NCI-H1694 treated with DMSO at 0.1 percent for 48 hours (cell line): ENCODE measurements at places on chromosomes 5 and 9.
A peak's percentile ranks its signal among the peaks of the same experiment; 100 is the strongest.

GRCh38 chr5:145912019-145912418 lies 24.4 kb upstream of the SH3RF2 start:
- no peak for DNase-seq

DNA sequence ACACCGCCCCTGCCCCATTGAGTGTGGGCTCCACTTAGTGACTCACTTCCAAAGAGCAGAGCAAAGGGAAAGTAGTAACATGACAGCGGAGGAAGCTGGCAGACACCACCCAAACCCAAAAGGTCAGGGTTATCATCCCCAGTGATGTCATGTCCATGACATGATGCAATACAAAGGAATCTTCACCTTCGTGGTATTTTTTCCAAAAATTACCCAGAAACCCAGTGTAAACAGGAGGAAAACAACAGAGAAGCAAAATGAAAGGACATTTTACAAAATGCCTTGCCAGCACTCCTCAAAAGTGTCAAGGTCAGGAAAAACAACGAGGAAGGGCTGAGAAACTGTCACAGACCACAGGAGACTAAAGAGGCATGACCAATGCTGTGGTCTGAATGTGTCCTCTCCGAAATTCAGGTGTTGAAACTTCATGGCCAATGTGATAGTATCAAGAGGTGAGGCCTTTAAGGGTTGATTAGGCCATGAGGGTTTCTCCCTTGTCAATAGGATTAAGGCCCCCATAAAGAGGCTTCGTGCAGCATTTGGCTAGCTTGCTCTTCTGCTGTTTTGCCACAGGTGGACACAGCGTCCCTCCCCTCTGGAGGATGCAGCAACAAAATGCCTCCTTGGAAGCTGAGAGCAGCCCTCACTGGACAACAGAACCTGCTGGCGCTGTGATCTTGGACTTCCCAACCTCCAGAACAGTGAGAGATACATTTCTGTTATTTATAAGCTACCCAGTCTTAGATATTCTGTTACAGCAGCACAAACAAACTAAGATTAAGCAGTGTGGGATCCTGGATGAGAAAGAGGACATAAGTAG lies 30.5 kb upstream of the MED10 start:
- no peak for DNase-seq

DNA sequence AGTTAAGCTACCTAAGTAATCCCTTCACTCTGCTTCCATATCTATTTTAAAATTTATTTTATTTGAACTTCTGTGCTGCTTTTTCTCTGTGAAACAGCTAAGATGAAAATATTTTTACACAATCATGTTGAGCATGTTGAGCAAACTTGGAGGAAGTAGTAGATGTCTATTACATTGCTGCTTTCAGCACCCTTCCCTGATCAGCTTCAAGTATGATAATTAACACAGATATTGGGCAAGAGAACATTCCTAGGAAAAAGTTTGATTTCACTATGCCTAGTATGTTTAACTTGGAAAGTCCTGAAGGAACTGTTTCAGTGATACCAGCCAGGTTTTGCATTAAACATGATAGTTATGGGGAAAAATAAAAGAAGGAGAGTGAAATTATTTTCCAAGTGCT lies 283.6 kb downstream of the ELAVL2 start:
- DNase-seq, result no peak

DNA sequence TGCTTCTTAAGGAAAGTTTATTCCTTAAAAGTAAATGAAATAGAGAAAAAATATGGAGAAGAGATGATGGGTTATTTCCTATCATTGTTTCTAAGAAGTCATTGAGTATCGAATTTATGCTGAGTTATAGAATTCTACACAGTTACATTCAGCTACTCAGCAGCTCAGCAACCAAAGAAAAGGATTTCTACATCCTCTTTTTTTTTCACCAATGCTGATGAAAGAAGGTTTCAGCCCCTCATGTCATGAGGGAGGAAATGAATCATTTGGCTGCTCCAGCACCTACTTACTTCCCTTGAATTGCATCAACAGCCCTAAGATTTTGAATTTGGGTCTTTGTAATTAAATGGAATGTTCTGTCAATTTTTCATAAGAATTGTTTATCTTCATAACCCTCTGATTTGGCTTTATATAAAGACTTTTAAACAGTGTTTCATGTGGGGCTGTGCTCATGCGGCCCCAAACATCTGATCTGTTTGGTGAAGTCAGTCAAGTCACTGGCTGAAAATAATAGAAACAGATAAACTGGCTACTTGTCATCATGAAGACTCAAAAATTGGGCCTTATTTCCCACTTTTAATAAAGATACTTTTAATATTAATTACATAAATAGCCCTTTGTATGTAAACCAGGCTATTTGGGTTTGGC lies 18.5 kb upstream of the SNX2 start:
- DNase-seq, result peak; percentile 0

DNA sequence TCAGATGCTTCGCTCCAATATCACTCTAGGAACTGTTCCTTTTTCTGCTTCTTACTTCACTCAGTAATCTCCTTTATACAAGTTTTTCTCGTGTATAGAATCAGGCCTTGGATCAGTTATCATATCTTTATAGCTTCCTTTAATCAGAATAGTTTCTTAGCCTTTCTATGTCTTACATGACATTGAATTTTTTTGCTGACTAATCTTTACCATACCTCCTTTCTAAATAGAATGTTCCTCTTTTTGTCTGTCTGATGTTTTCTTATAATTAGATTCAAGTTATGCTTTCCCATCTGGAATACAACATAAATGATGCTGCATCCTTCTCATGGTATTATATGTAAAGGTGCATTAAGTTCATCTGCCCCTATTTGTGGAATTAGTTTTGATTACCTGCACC lies 40.2 kb upstream of the TYRP1 start:
- no peak for DNase-seq

DNA sequence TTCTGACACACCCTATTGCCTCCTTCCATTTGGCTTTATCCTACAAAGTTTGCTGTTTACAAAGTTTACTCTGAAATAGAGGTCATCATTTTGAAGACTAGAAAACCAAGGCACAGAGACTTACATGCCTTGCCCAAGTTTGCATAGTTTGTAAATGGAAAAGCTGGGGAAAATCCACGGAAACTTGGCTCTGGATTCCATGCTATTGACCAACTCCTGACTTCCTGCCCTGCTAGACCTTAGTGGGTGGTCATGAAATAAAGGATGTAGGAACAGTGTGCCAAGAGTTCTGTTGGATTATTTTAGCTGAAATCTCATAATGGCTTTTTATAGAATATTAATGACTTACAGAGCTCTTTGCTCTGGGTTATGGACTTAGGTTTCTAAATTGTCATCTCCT lies 69.5 kb downstream of the GRIA1 start:
- DNase-seq, result no peak

GRCh38 chr5:113132564-113132963 lies 156.0 kb downstream of the DCP2 start:
- DNase-seq, result no peak

DNA sequence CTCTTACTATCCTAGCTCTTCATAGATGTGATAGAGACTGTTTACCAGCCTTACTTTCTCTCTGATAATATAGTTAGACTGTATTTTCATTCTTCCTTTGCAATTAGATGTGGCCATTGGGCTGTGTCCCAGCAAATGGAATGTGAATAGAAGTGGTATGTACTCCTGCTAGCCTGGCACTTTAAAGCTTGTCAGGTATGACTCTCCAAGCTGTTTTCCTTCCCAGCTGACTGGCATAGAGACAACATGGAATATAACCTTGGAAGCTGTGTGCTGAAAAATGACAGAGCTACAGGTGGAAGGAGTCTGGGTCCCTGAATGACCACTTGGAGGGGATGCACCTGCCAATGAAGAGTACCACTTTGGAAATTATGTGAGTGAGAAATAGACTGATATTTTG lies 116.2 kb downstream of the DIRAS2 start:
- DNase-seq, result no peak
